ENCODE measurements at places on chromosomes 2 and 18. TPM values are rescaled to one million over a fixed set of nuclear protein-coding genes. Genes with fewer than 3 reads are reported as not detected.

The MERTK gene
- not detected for total RNA-seq

DNA sequence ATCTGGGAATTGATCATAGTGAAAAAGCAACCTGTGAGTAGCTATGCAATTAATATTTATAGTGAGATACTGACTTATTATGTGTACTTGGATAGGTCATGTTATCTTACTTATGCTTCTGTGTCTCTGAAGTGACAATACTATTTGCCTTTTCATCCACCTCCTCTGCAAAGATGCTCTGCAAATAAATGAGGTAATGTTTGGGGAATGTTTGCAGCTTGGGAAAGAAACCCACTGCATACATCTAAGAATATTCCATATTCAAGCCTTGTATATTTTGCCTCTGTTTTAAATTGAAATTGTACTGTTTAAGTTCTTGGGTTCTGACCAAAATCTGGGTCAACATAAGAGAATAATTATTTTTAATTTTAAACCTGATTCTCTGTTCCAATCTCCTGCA, 217.4 kb upstream of the DTNA start:
- no peak overlapping the region for H3K27ac ChIP-seq
- no peaks in the 10 kb centered on the region for H3K36me3 ChIP-seq
- no peak overlapping the region for H3K4me3 ChIP-seq
- no peak for DNase-seq
- H3K27me3 ChIP-seq = peaks cover 50% of the 10 kb centered on the region

GRCh38 chr2:226066391-226066790, 666.9 kb downstream of the NYAP2 start:
- no peak overlapping the region for H3K4me3 ChIP-seq
- DNase-seq = no peak
- H3K36me3 ChIP-seq = no peaks in the 10 kb centered on the region
- H3K27ac ChIP-seq = no peak overlapping the region

GRCh38 chr2:132470746-132471145, 54.1 kb downstream of the GPR39 start:
- H3K36me3 ChIP-seq = no peaks in the 10 kb centered on the region
- H3K27ac ChIP-seq = no peak overlapping the region
- H3K4me1 ChIP-seq = no peaks in the 10 kb centered on the region

The SP140L gene
- total RNA-seq = 36.8 TPM

The ARID5A gene
- total RNA-seq = 6.3 TPM

DNA sequence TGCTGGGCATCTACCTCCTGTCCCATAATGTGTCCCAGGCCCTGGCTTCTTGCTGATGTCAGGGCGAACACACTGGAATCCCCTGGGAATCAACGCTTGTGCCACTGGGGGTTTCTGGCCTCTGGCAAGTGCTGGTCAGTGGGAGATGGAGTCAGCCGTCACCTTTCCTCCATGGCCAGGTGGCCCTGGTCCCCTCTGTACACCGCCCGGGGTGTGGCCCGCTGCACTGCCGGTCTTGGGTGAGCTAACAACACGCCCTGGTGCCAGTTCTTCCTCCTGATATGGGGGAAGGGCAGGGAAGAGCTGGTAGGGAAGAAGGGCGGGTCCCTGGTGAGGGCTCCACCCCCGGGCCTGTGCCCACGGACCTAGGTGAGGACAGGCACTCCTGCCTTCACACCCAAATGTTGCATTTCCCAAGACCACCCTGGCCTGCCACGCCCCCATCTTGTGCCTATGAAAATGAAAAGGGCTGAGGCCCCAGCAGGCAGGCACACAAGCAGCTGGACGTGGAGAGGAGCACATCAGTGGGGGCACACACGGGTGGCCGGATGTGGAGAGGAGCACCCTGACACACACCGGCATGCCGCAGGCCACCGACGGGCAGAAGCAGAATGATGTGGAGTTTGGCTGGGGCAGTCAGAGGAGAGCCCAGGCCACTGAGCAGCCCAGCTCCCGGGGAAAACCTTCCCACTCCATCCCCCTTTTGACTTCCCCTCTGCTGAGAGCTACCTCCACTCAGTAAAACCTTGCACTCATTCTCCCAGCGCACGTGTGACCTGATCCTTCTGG, 140.5 kb downstream of the ASB1 start:
- no peak overlapping the region for H3K27ac ChIP-seq
- H3K27me3 ChIP-seq = no peaks in the 10 kb centered on the region
- DNase-seq = no peak
- no peak overlapping the region for H3K4me3 ChIP-seq

DNA sequence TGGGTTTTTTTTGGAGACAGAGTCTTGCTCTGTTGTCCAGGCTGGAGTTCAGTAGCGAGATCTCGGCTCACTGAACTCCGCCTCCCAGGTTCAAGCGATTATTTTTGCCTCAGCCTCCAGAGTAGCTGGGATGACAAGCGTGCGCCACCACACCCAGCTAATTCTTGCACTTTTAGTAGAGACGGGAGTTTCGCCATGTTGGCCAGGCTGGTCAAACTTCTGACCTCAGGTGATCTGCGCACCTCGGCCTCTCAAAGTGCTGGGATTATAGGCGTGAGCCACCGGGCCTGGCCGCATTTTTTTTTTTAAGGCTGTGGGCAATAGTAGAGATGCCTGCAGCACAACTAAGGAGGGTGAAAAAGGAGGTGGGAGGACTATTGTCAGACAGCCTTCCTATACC, 41.7 kb upstream of the ZNF532 start:
- no peak overlapping the region for H3K4me3 ChIP-seq
- no peak for DNase-seq
- H3K4me1 ChIP-seq = peaks cover 29% of the 10 kb centered on the region

DNA sequence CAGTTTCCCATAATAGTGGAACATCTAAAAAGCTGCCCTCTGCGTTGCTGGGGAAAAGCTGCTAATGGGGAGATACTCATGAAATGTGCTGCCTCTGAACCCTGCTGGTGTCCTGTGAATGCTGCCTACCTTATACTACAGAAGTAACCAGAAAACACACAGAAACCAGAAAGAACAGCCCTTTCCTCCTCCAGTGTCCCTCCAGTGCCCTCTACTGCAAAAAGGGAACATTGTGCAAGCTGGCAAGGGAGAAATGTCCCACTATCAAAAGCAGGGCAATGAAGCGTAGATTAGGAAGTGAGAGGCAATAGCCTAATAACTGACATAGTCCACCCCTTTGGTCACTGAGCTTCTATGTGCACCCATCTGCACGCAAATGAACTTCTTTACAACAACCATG, 162.7 kb upstream of the ETAA1 start:
- H3K4me3 ChIP-seq = no peak overlapping the region
- H3K27ac ChIP-seq = no peak overlapping the region
- no peaks in the 10 kb centered on the region for H3K27me3 ChIP-seq
- no peaks in the 10 kb centered on the region for H3K36me3 ChIP-seq

- no peak overlapping the region for H3K4me3 ChIP-seq
- peaks cover 9% of the 10 kb centered on the region for H3K4me1 ChIP-seq
- H3K36me3 ChIP-seq = no peaks in the 10 kb centered on the region
- no peaks in the 10 kb centered on the region for H3K27me3 ChIP-seq
- no peak for DNase-seq
- H3K27ac ChIP-seq = no peak overlapping the region
Observed at GRCh38 chr2:158403237-158403636, 53.3 kb downstream of the CCDC148 start.

The LRATD1 gene
- total RNA-seq = not detected

DNA sequence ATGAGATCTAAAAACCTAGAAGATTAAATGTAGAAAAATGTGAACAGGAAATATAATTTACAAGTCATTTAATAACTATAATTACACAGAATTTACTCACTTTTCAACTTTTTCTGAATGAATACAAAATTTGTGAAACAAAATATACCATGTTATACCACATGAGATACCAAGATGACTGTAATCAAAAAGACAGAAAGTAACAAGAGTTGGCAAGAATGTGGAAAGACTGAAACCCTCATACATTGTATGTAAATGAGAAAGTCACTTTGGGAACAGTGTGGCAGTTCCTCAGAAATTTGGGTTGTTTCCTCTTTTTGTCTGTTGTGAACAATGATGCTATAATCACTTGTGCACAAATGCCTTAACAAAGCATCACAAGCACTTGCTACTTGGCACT, 145.4 kb upstream of the ZNF804A start:
- no peaks in the 10 kb centered on the region for H3K36me3 ChIP-seq
- no peaks in the 10 kb centered on the region for H3K4me1 ChIP-seq
- H3K27ac ChIP-seq = no peak overlapping the region
- H3K27me3 ChIP-seq = no peaks in the 10 kb centered on the region
- no peak overlapping the region for H3K4me3 ChIP-seq

DNA sequence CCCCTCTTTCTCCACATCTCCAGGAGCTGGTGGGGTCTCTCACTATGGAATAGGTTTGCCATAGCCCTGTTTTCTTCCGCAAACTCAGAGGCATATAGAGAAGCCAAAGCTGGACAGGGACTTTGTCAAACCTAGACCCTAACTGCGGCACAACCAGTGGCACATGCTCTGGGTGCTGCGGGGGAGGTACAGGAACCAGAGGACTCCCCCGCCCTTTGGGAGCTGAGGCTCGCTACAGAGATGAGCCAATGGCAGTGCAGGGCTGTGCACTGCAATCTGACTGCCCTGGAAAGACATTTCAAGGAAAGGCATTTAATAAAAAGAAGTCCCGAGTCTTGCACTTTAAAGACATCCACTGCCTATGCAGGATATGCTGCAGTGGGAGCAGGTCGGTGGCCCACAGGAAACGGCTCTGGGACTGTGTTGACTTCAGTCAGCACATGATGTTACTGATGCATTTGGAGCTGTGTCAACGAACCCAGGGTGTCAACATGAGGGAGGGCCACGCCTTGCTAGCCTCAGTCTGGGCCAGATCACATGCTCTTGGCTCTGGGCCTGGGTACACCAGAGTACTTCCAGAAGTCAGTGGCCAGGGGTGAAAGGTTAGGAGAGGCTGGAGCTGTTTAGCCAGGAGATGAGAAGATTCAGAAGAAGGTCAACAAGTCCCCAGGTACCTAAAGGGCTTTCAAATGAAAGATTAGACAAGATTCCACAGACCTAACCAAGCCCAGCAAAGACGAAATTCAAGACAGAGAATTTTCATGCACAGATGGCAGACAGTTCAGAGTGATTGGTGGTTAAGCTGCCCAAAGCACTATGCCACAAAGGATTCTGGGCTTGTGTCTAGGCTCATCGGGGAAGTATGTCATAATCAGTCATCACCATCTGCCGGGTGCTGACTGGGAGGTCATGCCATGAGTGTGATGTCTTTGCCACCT, 8.2 kb downstream of the SLC35F6 start:
- H3K36me3 ChIP-seq = peaks cover 84% of the 10 kb centered on the region
- no peak overlapping the region for H3K27ac ChIP-seq
- H3K4me3 ChIP-seq = no peak overlapping the region
- no peaks in the 10 kb centered on the region for H3K27me3 ChIP-seq
- peaks cover 12% of the 10 kb centered on the region for H3K4me1 ChIP-seq

- H3K27ac ChIP-seq = no peak overlapping the region
- H3K4me3 ChIP-seq = no peak overlapping the region
- no peaks in the 10 kb centered on the region for H3K27me3 ChIP-seq
- H3K36me3 ChIP-seq = no peaks in the 10 kb centered on the region
- no peaks in the 10 kb centered on the region for H3K4me1 ChIP-seq
- no peak for DNase-seq
Observed at GRCh38 chr2:147614979-147615470, 229.8 kb upstream of the ACVR2A start.
